ENCODE measurements at places on chromosomes 11 and 22. TPM values are rescaled to one million over a fixed set of nuclear protein-coding genes. Genes with fewer than 3 reads are reported as not detected.

Gene KLHL35
- total RNA-seq = 1.1 TPM

Gene OR9I1
- not detected for total RNA-seq

Gene SIK2
- total RNA-seq = 6.6 TPM

Gene TCN1
- total RNA-seq = not detected

Gene CPT1B
- 5.5 TPM for total RNA-seq

Gene JHY
- total RNA-seq = 0.94 TPM

Gene VSTM5
- total RNA-seq = 0.66 TPM

Gene ZBTB3
- total RNA-seq = 82.6 TPM

Gene BAIAP2L2
- total RNA-seq = 5.6 TPM

Gene TRIM48
- not detected for total RNA-seq

Gene C11orf86
- total RNA-seq = 0.21 TPM

Gene SLC37A2
- total RNA-seq = 1.0 TPM

Gene TSPAN18
- total RNA-seq = 10.6 TPM

- peak; percentile 8 for DNase-seq
- H3K27me3 ChIP-seq = no peaks in the 10 kb centered on the region
- no peaks in the 10 kb centered on the region for H3K4me1 ChIP-seq
- H3K27ac ChIP-seq = no peak overlapping the region
Measured at GRCh38 chr22:34354071-34354817, 434.0 kb upstream of the LARGE1 start.

DNA sequence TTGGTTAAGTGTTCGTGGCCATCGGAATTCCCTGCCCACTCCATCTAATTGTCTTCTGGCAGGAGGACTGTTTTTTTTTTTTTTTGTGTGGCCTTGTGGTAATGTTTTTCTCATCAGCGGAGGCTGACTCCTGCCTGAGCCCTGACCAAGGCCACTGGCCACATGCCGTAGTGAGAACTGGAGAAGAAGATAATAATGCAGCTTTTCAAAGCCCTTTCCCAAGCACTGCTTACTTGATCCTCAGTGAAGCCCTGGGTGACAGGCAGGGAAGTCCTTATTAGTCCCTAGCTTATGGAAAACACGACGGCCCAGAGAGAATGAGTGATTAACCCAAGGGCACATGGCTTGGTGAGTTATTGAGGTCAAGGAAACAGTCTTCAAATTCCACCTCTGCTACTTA lies 71.2 kb downstream of the ADM start:
- no peak for DNase-seq
- H3K4me1 ChIP-seq = no peaks in the 10 kb centered on the region
- no peaks in the 10 kb centered on the region for H3K27me3 ChIP-seq
- no peak overlapping the region for H3K4me3 ChIP-seq

- no peak overlapping the region for H3K4me3 ChIP-seq
- peaks cover 31% of the 10 kb centered on the region for H3K4me1 ChIP-seq
- no peak overlapping the region for H3K27ac ChIP-seq
- no peak for DNase-seq
- H3K36me3 ChIP-seq = peaks cover 2% of the 10 kb centered on the region
Measured at GRCh38 chr11:128497061-128497775, 90.1 kb downstream of the ETS1 start.

DNA sequence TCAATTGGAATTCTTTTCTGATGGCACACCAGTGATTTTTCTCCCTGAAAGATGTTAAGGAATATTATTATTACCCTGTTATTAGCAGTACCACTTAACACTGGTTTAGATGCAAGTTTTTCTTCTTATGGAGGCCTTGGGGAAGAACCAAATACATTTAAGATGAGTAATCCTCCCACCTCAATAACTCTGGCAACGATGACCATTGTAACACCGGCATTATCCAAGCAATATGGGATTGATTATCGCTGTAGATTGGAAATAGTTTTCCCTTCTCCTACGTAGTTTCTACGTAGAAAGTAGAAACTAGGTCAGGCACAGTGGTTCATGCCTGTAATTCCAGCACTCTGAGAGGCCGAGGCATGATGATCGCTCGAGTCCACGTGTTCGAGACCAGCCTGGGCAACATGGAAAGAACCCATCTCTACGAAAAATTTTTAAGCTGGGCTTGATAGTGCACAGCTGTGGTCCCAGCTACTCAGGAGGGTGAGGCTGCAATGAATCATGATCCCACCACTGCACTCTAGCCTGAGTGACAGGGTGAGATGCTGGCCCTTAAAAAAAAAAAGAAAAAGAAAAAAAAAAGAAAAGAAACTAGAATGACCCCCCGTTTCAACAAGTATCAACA lies 45.5 kb downstream of the PACSIN2 start:
- H3K4me1 ChIP-seq = peaks cover 15% of the 10 kb centered on the region
- H3K27me3 ChIP-seq = no peaks in the 10 kb centered on the region
- DNase-seq = no peak
- H3K36me3 ChIP-seq = no peaks in the 10 kb centered on the region

GRCh38 chr11:9606809-9607510 lies 33.5 kb downstream of the WEE1 start:
- H3K36me3 ChIP-seq = no peaks in the 10 kb centered on the region
- H3K4me3 ChIP-seq = no peak overlapping the region
- DNase-seq = peak; percentile 78
- no peaks in the 10 kb centered on the region for H3K27me3 ChIP-seq
- H3K4me1 ChIP-seq = peaks cover 9% of the 10 kb centered on the region

DNA sequence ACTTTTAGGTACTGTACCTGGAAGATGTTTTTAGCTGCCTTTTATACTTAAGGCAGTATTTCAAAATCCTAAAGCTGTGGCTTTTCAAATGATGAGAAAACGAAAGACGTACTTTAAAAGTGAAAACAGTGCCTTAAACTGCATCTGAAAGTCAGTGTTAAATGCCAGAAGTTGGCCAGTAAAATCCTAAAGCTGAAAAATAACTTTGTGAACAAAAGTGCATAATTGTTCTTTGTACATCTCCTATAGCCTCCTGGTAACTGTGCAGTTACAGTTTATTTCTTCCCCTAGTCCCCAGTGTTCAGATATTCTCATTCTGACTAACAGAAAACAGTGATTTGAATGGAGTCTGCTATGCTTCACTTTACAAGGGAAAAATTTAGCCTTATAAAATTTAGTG lies 6.8 kb downstream of the EED start:
- no peak overlapping the region for H3K27ac ChIP-seq
- peaks cover 31% of the 10 kb centered on the region for H3K4me1 ChIP-seq
- no peak overlapping the region for H3K4me3 ChIP-seq
- no peaks in the 10 kb centered on the region for H3K36me3 ChIP-seq

DNA sequence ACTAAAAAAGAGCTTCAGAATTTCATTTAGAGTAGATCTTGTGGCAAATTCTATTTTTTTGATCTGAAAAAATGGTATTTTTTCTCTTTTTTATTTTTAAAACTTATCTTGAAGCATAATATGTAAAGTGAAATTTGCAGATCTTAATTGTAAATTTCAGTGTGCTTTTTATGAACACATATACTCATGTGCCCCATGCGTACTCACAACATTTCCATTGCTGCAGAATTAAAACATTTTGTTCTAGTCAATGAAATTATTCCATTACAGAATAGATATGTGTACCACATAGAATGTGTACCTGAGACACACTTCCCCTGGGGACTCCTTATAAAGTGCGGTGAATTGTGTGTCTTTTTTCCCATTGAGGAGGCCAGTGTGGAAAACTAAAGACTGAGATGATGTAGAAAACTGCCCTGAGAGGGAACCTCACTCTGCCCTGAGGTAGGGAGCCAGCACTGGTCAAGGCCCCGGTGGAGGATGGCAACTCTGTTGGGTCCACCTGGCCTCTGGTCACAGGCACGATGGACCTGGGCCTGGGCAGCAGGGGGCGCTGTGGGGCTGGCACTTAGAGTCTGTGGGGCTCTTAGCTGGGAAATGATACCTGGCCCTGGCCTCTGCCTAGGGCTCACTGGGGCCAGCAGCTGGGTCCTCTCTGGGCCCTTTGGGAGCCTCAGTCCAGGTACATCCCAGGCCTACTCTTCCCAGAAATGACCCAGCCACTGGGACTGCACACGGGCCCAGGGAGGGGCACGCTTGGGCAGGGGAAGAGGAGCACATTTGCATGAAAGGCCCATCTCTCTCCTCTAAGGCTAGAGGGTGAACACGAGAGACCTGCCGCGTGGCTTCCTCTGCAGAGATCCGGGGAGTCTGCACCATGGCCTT lies 77.9 kb upstream of the TOP3B start:
- H3K27me3 ChIP-seq = peaks cover 100% of the 10 kb centered on the region
- H3K4me1 ChIP-seq = no peaks in the 10 kb centered on the region
- no peaks in the 10 kb centered on the region for H3K36me3 ChIP-seq
- DNase-seq = peak; percentile 88
- no peak overlapping the region for H3K4me3 ChIP-seq
- H3K27ac ChIP-seq = no peak overlapping the region

DNA sequence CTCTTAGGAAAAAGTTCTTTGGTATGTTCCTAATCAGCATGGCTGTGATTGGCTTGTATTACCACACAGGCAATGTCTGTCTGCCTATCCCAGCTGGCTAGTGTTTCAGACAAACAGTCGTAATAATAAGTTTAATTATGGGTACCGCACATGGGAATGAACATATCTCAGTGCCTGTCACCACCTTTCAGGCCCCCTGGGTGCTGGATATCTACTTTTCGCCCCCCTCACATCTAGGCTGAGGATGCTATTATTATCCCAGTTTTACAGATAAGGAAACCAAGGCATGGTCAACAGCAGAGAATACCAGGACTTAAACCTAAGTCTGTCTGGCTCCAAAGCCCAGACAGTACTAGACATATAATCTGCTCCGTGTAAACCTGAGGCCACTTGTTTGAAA lies 174.8 kb downstream of the SPON1 start:
- no peak for DNase-seq
- 0 out of 2 replicates have a peak, but pooled peaks cover 5% of the 10 kb centered on the region for H3K4me1 ChIP-seq
- no peak overlapping the region for H3K4me3 ChIP-seq
- H3K27me3 ChIP-seq = no peaks in the 10 kb centered on the region
- H3K27ac ChIP-seq = no peak overlapping the region

GRCh38 chr11:128179512-128179911 lies 407.8 kb downstream of the ETS1 start:
- DNase-seq = no peak
- H3K36me3 ChIP-seq = no peaks in the 10 kb centered on the region
- H3K27me3 ChIP-seq = no peaks in the 10 kb centered on the region
- H3K4me3 ChIP-seq = no peak overlapping the region
- H3K4me1 ChIP-seq = peaks cover 9% of the 10 kb centered on the region

DNA sequence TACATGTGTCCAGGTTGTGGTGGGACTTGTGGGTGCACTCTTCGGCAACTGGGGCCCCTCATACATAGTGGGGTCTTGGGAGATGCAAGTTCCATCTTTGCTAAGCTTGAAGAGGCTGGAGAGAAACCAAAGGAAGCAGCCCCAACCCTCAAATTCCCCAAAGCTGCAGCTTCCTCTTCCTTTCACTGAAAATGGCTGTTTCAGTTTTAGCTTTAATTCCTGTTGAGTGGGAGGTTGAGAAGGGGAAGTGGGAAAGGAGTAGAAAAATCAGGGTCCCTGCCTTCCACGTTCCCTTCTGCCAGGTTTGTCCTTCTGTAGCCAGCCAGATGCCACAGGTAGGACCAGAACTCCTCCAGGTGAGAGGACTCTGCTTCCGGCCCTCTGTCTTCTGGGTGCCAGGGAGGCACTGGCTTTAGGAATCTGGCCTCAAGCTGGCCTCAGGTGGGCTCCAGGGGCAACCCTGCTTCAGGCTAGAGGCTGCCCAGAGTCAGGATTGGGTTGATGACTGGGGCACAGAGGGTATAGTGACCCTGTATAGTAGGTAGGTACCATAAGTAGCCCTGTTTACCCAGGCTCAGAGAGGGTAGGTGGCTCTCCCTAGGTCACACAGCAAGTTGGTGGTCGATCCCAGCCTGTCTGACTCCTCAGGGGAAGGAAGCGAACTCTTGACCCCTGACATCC lies 16.2 kb downstream of the P2RY6 start:
- H3K36me3 ChIP-seq = no peaks in the 10 kb centered on the region
- no peak for DNase-seq
- H3K27ac ChIP-seq = no peak overlapping the region
- H3K27me3 ChIP-seq = no peaks in the 10 kb centered on the region
- no peaks in the 10 kb centered on the region for H3K4me1 ChIP-seq

GRCh38 chr11:55572548-55572947 lies 620 bp downstream of the OR4C16 start:
- no peak overlapping the region for H3K27ac ChIP-seq
- peaks cover 8% of the 10 kb centered on the region for H3K36me3 ChIP-seq
- H3K4me3 ChIP-seq = no peak overlapping the region
- DNase-seq = no peak
- no peaks in the 10 kb centered on the region for H3K4me1 ChIP-seq

DNA sequence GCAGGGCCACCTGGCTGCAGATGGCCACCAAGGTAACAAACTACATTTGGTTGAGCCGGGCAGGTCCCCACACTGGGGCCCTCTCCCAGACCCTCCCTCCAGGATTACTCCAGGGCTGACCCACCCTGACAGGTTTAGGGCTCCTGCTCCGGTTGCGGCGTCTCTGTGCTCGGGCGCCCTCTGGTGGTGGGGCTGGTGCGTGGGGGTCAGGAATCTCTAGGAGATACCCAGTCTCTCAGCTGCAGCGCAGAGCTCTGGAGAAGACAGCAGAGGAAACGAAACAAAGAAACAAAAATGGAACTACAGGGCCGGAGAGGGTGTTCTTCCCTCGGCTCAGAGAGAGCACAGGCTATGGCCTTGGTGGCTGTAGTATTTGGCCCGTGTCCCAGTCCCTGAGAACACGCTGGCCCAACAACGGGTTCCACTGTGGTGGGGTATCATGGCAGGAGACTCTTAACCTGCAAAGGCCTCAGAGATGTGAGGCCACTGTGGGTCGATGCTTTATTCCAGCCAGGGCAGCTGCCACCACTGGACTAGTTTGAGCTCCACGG lies 2.4 kb downstream of the C11orf96 start:
- no peaks in the 10 kb centered on the region for H3K36me3 ChIP-seq
- peak overlapping the region; percentile 66 for H3K4me3 ChIP-seq
- peak; percentile 78 for DNase-seq
- H3K27me3 ChIP-seq = peaks cover 60% of the 10 kb centered on the region
- no peak overlapping the region for H3K27ac ChIP-seq
- peaks cover 12% of the 10 kb centered on the region for H3K4me1 ChIP-seq

DNA sequence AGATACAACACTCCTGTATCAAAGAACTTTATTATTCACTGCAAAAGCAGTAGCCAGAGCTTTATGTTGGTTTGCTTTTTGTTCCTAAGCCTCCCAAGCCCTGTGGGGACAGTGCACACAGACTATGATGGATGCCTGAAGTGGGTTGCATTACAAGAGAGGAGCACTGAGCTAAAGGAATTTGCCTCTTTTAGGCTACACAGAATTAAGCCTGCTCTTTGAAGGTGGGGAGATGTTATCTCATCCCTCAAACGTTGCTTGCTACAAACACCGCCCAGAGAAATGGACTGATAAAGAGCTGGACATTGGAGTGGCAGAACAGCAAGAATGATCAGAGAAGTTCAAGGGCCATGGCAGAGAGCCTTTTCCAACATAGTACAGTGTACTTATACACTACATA lies 2.5 kb upstream of the POGLUT3 start:
- peaks cover 9% of the 10 kb centered on the region for H3K4me1 ChIP-seq
- DNase-seq = no peak
- H3K27me3 ChIP-seq = peaks cover 4% of the 10 kb centered on the region

Measured in GM23338 (cell line).